Breast epithelium (tissue), 4 donors: ENCODE measurements at places on chromosomes 7 and 10. TPM values are rescaled to one million over a fixed set of nuclear protein-coding genes. Genes with fewer than 3 reads are reported as not detected.

The PROSER2 gene
- 2.9 TPM for total RNA-seq

The LIPF gene
- total RNA-seq, result not detected

The ASB10 gene
- total RNA-seq, result not detected

The TMEM130 gene
- not detected for total RNA-seq

DNA sequence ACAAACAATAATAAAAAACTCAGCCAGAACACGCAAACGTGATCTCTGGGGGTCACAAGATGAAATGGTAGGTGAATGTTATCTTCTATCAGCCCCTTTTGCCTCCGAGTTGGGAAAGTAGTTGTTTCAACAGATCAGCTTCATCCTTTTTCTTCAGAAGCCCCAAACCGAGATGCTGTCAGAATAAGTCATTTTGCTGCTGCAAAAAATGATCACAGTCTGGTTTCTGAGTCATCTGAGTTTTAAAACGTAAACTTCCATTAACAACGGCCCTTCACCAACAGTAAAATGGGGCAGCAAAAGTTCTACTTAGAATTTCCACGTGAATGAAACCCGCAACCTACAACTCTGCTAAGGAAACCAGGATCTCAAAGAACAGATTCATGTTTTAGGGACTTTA, 44.9 kb downstream of the JCAD start:
- no peaks in the 10 kb centered on the region for H3K27me3 ChIP-seq
- DNase-seq, result no peak
- H3K27ac ChIP-seq, result no peak overlapping the region
- H3K36me3 ChIP-seq, result no peaks in the 10 kb centered on the region
- no peak overlapping the region for H3K4me3 ChIP-seq

DNA sequence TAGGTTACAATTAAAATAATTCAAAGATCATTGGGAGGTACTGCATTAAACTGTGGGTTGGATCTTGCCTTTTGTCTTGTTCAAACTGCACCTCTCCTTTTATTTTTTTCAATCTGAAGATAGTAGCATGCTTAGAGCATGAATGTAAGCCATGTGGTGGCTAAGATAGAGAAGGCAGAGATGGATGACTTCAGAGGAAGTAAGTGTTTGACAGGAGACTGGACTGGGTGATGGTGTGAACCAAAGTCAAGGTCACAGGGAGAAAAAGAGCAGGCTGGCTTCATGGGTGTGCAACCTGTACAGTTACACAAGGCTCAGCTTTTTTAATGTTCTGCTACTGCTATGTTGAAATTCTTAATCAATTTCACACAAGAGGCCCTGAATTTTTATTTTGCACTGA, 85.6 kb downstream of the ZEB1 start:
- no peaks in the 10 kb centered on the region for H3K36me3 ChIP-seq
- no peak overlapping the region for H3K27ac ChIP-seq
- no peak overlapping the region for H3K4me3 ChIP-seq
- DNase-seq, result no peak

DNA sequence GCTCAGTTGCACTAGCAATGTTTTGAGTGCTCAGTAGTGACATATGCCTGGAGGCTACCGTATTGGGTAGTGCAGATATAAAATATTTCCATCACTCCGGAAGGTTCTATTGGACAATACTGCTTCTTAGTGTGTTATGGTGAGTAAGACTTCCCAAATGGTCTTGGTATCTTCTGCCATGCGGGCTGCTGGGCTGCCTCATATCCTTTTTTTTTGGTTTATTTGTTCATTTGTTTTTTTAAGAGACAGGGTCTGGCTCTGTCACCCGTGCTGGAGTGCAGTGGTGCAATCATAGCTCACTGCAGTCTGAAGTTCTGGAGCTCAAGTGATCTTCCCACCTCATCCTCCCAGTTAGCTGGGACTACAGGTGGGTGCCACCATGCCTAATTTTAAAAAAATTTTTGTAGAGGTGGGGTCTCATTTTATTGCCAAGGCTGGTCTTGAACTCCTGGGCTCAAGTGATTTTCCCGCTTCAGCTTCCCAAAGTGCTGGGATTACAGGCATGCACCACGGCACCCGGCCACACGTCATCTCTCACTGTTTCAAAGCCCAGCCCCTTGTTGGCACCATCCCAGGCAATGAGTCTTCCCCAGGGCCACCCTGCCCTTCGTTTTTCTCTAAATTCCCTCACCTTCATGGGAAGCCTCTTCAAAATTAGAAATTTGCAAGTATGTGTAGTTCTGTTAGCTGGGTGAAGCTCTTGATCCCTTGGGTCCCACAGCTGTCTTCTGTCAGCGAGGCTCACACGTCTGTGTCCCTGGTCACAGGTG, 111.0 kb upstream of the KLF14 start:
- no peaks in the 10 kb centered on the region for H3K36me3 ChIP-seq
- no peak for DNase-seq
- no peaks in the 10 kb centered on the region for H3K27me3 ChIP-seq
- no peak overlapping the region for H3K4me3 ChIP-seq
- H3K4me1 ChIP-seq, result no peaks in the 10 kb centered on the region
- H3K27ac ChIP-seq, result no peak overlapping the region

- no peaks in the 10 kb centered on the region for H3K36me3 ChIP-seq
- peaks cover 6% of the 10 kb centered on the region for H3K27me3 ChIP-seq
- H3K27ac ChIP-seq, result no peak overlapping the region
- H3K4me1 ChIP-seq, result no peaks in the 10 kb centered on the region
- H3K4me3 ChIP-seq, result no peak overlapping the region
- DNase-seq, result no peak
Observed at GRCh38 chr10:58516671-58517070, 4.0 kb downstream of the BICC1 start.

GRCh38 chr7:44149571-44150465, 8.7 kb upstream of the MYL7 start:
- H3K27ac ChIP-seq, result no peak overlapping the region
- no peak for DNase-seq
- peaks cover 11% of the 10 kb centered on the region for H3K27me3 ChIP-seq
- H3K36me3 ChIP-seq, result no peaks in the 10 kb centered on the region
